Stimulated activated CD8-positive, alpha-beta memory T cell treated with anti-CD3 and anti-CD28 coated beads, Interleukin-12 subunit alpha, Interleukin-12 subunit beta, amount 100 ng/mL, for 1 hour (primary cell): ENCODE measurements at places on chromosomes 12 and 14.

DNA sequence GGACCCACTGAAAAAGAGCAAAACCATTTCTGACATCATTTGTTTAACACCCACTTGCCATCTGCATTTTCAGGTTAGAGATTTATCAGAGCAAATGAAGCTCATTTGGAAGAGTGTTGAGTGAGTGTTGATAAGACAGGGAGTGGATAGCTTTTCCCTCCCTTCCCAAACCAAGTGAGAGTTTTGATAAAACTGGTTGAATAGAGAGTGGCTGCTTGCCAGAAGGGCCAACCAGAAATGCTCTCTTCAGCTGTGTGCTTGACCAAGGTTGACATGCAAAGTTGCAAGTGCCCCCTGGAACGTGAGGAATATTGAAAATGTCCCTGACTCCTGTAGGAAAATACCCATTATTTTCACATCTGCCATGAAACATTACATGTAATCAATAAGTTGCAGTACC, 1487.0 kb upstream of the FLRT2 start:
- DNase-seq = no peak

GRCh38 chr14:92991536-92991935, 68.6 kb downstream of the CHGA start:
- no peak for DNase-seq

- DNase-seq = no peak
Measured at GRCh38 chr14:103157969-103158368, 34.7 kb downstream of the TNFAIP2 start.

GRCh38 chr12:79765157-79765556, 74.4 kb upstream of the PAWR start:
- DNase-seq = no peak

GRCh38 chr12:130990034-130990433, 36.3 kb downstream of the ADGRD1 start:
- no peak for DNase-seq

GRCh38 chr14:20986811-20987210, 3.0 kb upstream of the METTL17 start:
- DNase-seq = no peak

DNA sequence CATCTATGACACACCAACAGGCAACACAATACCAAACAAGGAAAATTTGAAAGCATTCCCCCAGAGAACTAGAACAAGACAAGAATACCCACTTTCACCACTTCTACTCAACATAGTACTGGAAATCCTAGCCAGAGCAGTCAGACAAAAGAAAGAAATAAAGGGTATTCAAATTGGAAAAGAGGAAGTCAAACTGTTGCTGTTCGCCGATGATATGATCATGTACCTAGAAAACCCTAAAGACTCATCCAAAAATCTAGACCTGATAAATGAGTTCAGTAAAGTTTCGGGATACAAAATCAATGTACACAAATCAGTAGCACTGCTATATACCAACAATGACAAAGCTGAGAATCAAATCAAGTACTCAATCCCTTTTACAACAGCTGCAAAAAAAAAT, 8.1 kb upstream of the ATL1 start:
- DNase-seq = no peak

GRCh38 chr12:124727264-124727800, 136.3 kb downstream of the SCARB1 start:
- DNase-seq = no peak

GRCh38 chr12:10960211-10960610, 21.1 kb upstream of the TAS2R14 start:
- no peak for DNase-seq

DNA sequence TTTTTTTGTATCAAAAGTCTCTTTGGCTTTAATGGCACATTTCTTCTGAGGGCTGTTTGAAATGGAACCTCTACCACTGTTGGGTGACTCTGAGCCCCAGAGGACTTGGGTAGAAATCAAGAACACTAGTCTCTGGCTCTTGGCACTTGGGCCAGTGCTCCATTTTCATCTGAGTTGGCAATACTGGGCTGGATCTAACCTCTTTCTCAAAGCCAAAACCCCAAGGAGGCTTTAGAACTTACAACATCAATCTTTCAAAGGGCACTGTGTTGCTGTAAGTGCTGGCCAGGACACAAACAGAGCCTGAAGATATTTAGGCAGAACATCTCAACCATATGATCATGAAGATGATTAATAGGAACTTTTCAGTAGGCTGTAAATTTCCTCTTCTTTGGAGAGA, 34.0 kb upstream of the PLEKHG7 start:
- DNase-seq = no peak

GRCh38 chr12:88108021-88108420, 33.9 kb downstream of the CEP290 start:
- DNase-seq = no peak

- DNase-seq = no peak
Measured at GRCh38 chr12:96404696-96405095, 4.5 kb upstream of the CDK17 start.

GRCh38 chr14:101124815-101125214, 221.3 kb upstream of the RTL1 start:
- no peak for DNase-seq

DNA sequence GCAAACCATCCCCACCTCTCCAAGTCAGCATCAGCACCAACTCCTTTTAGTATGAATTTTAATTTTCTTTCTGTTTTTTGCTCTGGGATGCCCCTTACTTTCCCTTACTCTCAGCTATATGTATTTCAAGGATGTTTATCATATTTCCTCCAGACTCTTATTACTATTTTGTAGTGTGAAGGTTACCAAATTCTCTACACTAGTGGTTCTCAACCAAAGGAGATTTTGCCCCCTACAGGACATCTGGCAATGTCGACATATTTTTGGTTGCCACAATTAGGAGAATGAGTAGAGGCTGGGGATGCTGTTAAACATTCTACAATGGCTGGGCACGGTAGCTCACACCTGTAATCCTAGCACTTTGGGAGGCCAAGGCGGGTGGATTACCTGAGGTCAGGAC, 29.1 kb upstream of the SOS2 start:
- DNase-seq = no peak

- DNase-seq = no peak
Measured at GRCh38 chr12:109994401-109995175, 1.6 kb downstream of the GIT2 start.

- DNase-seq = peak; percentile 49
Measured at GRCh38 chr14:76904740-76905569, 78.7 kb downstream of the LRRC74A start.

DNA sequence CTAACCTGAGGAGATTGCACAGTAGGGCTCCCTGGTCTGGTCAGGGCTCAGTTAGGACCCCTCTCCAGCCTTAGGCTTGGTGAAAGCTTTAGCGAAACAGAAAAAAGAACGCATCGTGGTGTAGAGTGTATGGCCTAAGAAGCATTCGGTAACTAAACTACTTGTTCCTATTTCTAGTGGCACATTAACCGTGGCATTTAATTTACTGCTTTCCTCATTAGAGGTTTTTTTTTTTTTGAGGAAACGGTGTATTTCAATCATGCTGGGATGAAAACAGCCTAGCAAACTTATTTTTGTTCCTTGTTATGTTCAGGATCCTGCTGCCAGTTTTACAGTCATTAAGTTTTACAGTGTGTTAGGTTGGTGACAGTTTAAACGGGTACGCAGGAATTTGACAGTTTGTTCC, 518 bp upstream of the OSBPL8 start:
- no peak for DNase-seq

DNA sequence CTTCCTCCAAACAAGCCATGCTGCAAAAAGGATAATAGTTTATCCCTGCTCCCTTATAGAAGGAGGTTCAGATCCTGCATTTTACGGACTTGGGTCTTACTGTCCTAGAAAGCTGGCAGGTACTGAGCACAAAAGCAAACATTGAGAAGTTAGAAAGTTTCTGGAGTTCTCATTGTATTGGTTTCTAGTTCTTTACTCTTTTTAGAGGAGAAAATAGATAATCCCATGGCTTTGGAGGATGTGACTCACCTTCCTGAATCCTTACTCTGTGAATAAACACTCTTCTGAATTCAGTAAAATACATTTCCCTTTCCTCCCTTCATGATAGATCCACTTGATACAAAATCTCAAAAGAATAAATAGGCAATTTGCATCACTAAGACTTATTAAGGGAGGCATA, 188.9 kb downstream of the NPAS3 start:
- DNase-seq = no peak

- DNase-seq = no peak
Measured at GRCh38 chr12:109915171-109916040, 15.3 kb downstream of the TCHP start.
